ENCODE measurements at places on chromosomes 2 and 18.

GRCh38 chr18:78725426-78725825 is 254.2 kb upstream of the SALL3 start:
- DNase-seq, result no peak

- no peak for DNase-seq
Measured at GRCh38 chr2:37456479-37456878, 112.0 kb downstream of the QPCT start.

DNA sequence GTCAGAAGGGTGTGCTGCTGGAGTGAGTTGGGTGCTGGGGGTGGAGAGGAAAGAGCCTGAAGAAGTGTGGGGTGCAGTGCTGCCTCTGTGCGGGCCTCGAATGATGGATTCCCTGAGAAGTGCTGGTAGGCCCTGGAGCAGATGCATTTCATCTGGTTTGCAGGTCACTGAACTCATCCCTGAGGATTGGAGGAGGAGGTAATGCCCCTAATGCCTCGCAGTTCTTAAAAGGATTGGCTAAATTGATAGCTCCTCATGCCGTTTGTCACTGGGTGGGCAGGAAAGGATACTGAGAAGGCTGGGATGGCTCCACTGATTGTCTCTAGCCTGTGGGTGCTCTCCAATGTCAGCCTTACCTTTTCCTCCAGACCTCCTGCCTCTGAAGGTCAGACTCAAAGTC is 74.1 kb downstream of the CTIF start:
- DNase-seq, result no peak

- DNase-seq, result peak; percentile 54
Measured at GRCh38 chr2:159168707-159169106, 117.8 kb downstream of the WDSUB1 start.

GRCh38 chr2:233818639-233819621 is 35.4 kb downstream of the HJURP start:
- DNase-seq, result no peak

- DNase-seq, result peak; percentile 93
Measured at GRCh38 chr18:55322178-55322735, 265.7 kb downstream of the TCF4 start.

DNA sequence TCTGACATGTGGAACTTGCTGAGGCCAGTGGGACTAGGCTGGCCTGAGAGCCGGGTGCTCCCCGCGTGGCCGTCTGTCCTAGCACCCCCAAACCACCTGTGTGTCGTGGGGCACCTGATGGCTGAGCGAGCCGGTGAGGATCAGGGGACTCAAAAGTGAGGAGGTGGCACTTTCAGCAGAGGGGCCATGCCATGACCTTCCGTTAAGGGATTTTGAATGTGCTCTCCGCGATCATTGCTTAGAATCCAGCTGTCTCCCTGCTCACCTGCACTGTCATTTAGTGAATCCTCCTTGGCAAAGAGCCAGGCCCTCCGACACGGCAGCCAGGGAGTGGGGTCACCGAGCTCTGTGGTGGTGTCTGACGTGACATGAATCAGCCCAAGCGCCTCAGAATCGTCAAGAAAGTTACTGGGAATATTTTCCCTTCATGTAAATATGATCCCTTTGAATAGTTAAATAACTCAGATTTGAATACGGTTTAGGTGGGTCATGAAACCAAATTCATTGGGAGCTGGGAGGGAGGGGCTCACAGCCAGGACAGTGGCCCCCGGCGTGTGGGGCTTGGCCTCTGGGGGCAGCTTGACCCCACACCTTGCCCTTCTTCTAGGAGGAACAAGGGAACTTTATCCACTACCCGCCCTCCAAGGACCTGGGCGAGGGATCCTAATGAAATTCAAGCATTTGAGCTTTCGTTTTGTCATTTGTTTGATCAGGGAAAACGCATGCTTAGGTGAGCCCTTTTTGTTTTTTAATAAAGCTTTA is 9.5 kb downstream of the NFATC1 start:
- DNase-seq, result no peak

DNA sequence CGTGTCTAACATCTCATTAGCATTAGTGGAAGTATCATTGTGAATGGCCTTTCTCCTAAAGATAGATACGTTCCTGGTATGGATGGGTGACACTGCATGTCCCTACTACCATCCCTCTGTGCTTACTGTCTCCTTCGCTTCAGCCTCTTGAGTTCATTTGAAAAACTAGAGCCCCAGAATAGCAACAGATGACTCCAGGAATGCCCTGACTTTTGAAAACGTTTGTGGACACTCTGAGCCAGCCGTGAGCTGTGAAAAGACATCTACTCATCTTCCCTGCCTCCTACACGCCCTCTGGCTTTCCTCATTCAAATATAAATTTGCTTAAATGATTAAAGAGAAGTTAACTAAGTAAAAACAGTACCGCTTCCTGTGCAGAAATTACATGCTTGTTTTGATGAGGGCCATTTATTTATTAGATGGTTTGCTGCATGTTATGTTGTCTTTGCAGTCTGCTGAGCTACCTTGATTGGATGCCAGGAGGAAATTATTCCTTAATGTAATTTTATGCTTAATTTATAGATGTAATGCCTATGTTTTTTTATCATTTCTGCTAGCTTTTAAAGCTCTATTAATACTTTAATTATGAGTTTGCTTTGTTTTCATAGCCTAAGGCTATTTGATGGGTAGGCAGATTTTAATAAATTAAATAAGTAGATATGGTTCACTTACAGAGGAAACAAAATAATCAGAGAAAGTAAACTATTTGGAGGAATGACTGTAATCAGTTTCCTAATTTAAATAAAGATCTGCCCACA is 32.1 kb upstream of the MYO3B start:
- DNase-seq, result no peak

- DNase-seq, result peak; percentile 5
Measured at GRCh38 chr2:137525641-137526190, 438.6 kb upstream of the HNMT start.

GRCh38 chr18:27008575-27008974 is 143.1 kb upstream of the AQP4 start:
- DNase-seq, result no peak

DNA sequence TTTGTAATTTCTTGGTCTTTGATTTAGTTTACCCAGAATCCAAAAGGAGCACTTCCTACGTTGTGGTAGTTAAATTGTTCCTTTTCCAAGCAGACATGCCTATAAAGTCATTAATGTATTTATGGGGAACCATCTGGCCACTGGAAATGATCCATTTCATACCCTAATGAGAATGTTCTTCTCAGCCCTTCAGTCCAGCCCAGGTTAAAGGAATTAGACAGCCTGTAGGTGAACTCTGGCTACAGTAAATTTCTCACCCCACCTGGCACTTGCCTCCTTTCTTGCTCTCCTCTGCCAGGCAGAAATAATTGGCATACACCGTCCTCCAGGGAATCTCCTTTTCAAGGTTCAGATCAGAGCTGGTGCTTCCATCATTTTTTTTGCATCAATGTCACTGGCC is 121.1 kb downstream of the SETBP1 start:
- DNase-seq, result no peak

GRCh38 chr2:233422649-233423551 is 68.6 kb downstream of the DGKD start:
- no peak for DNase-seq

Measured in astrocyte of the hippocampus (primary cell).